T1000 (cell line): ENCODE measurements at places on chromosomes 1 and 21.
A peak's percentile ranks its signal among the peaks of the same experiment; 100 is the strongest.

DNA sequence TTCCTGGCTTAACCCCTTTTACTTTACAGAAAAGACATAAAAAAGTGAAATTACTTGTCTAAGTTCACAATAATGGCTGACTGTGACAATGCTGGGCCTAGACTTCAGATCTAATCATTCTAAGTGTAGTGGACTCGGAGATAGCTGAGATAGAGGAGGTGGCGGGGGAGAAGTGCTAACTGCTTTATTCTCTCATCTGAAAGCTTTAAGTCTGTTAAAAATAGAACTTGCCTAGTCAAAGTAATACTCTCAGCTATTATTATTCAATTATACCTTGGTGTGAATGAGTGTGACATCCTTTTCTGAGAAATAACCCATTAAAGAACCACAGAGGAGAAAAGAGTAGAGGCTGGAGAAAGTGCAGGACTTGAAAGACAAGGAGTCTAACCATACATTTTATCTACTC is 96.1 kb upstream of the OLIG2 start:
- no peak for DNase-seq

GRCh38 chr1:92085727-92086126 is 5.6 kb downstream of the BTBD8 start:
- DNase-seq, result no peak

- DNase-seq, result peak; percentile 64
These were observed 55.8 kb downstream of the SLC45A1 start for GRCh38 chr1:8373581-8374241.

GRCh38 chr1:53197291-53198200 is 922 bp downstream of the CPT2 start:
- no peak for DNase-seq

- no peak for DNase-seq
These were observed 13.4 kb upstream of the RNF223 start for GRCh38 chr1:1087351-1088028.

DNA sequence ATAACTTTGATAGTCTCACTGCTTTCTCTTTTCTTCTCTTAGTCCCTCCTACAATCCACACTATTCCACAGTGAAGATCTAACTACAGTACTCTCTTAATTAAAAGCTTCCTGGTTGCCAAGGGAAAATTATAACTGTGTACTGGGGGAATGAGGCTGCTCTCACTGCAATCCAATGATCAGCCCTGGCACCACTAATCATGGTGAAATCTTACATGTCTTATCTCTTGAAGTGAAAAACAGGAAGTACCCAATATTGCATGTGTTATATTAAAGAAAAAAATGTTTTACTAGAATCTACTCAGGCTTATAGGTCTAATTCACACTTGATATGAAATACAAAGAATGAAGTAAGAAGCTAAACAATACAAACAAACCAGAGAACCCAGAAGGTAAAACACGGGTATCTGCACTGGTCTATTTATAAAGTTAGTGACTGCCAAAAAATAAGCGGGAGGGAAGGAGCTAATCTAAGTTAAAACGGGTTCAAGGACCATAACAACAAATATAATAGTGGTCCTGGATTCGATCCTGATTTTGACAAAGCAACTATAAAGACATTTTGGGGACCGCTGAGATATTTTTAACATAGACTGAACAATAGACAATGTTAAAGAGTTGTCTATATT is 57.5 kb downstream of the RGS2 start:
- DNase-seq, result no peak

DNA sequence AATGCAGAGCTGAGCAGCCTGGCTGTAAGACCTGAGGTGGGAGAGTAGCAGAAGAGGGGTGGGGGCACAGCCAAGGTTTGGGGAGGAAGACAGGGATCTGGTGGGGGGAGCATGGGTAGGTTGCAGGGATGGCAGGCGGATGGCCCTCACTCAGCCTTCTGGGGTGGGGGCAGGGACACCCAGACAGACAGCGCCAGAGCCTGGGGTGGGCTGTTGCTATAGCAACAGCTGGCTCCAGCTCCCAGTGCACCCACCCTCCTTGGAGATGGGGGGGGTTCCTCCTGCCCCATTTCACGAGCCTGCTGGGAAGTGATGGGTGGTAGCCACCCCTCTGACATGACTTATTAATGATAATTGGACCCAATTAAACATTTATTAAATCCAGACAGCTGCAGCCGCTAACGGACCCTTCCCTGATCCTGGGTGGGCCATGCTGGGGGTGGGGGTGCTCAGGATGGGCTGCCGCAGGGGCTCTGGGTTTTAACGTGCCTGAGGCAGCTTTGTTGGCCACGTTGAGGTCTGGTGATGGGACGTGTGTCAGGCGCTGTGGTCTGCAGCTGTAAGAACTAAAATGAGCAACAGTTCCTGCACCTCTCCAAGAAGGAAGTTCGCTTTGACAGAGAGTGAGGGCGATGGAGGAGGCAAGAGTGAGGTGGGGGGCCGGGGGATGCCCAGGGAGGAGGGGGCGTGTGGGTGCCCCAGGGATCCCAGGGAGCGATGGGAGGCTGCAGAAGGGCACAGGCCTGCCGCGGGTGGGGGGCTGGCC is 19.4 kb downstream of the AGRN start:
- DNase-seq, result no peak

- DNase-seq, result no peak
These were observed 6.5 kb downstream of the PAXBP1 start for GRCh38 chr21:32765058-32765457.

DNA sequence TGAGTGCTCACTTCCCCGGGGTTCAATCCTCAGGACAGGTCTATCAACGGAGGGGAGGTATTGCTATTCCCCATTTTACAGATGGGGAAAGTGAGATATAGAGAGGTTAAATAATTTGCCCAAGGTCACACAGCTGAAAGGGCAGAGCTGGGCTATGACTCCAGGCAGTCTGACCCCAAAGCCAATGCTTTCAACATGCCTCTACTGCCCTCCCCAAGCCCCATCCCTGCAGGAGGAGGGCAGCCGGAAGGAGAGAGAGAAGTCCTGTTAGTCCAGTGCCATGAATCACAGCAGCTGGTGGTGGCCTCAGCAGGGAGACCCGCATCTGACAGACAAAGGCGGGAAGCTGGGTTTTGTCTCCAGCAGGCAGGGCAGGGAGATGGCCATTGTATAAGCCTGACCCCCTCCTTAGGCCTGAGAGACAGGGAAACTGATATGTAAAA is 20.0 kb upstream of the CLIC4 start:
- no peak for DNase-seq

GRCh38 chr1:171983584-171983983 is 142.3 kb downstream of the DNM3 start:
- DNase-seq, result no peak

DNA sequence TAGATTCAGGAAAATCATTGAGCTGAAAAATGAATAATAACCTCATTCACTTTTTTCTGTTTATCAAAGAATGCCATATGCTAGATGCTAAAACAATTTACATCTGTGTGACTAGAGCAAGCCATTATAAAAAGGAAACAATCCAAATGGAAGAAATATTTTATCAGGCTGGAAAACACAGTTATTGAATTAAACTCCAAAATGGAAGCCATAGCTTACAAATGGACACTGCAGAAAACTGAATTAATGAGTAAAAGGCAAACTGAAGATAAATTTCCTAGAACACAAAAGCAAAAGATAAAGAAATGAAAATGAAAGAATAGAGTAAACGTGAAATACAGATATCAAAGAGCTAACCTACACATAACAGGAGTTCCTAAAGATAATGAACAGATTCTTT is 33.1 kb upstream of the IL10 start:
- no peak for DNase-seq

DNA sequence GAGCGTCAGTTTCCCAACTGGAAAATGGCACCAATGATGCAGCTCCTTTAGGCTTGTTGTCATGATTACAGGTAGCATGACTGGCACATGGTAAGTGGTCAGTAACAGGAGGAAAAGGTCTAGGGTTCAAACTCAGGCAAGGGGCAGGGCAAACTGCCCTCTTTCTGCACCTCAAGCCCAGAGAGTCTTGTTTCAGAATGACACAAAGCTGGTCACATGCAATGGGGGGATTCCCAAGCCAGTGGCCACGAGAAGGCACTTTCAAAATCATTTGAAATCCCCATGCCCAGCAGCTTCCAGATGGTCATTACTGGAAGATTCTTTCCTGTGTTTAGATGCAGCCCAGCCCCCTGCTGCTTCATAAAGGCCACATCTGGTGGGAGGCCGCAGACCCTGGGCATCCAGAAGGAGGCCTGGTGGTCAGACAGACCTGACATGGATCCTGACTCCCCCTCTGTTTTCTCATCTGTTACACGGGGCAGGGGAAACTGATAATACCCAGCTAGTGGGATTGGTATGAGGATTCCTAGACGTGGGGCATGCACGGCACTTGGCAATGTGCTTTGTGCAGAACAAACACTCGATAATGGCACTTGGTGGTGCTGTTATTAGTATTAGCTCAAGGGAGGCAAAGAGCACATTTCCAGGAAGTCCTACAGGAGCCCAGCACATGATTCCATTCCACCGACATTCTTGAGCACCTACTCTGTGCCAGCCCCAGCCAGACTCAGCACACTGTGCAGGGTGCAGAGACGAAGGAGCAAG is 6.9 kb upstream of the PLA2G2D start:
- DNase-seq, result no peak

- no peak for DNase-seq
These were observed 1153.5 kb upstream of the TMPRSS15 start for GRCh38 chr21:19557046-19557445.

GRCh38 chr1:172680244-172680643 is 21.3 kb downstream of the FASLG start:
- DNase-seq, result no peak

- no peak for DNase-seq
These were observed 1.3 kb downstream of the POGK start for GRCh38 chr1:166840309-166841274.

DNA sequence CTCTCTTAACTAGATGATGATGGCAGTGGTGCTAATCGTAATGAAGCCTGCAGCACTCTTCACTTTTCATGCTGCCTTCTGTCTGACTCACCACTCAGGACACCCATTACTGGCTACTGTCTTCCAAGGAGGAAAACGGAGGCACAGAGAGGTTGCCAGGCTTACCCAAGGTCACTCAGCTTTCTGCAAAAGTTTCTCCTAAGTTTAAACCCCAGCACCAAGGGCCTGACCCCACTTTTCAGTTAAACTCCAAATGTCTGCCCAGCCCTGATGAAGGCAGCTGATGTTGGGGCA is 78.1 kb upstream of the RUNX3 start:
- no peak for DNase-seq

DNA sequence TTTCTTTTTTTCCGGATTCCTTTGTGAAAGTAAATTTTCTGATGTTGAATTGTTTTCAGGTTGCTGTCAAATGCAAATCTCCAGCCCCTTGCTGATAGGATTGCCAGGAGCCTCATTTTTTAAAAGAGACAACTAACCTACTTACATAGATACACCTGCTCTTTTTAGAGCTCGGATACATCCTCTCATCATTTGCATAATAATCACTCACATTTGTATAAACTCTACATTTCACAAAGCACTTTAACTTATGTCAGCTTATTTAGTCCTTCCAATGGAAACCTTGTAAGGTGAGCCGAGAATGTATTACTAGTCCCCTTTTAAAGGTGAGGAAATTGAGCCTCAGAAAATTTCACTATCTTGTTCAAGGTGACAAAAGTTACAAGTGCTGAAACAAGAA is 84.8 kb downstream of the KCTD3 start:
- no peak for DNase-seq

DNA sequence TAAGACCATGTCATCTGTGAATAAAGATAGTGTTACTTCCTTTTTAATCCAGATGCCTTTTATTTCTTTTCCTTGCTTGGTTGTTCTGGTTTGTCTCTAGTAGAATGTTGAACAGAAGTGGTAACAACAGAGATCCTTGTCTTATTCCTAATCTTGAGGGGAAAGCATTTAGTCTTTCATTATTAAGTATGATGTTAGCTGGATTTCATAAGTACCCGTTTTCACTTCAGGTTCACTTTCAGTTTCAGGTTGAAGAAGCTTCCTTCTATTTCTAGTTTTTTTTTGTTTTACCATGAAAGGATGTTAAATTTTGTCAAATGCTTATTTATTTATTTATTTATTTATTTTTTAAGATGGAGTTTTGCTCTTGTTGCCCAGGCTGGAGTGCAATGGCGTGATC is 22.3 kb upstream of the AGPAT3 start:
- DNase-seq, result no peak

- DNase-seq, result no peak
These were observed 97.7 kb downstream of the PGBD5 start for GRCh38 chr1:230328342-230329015.

DNA sequence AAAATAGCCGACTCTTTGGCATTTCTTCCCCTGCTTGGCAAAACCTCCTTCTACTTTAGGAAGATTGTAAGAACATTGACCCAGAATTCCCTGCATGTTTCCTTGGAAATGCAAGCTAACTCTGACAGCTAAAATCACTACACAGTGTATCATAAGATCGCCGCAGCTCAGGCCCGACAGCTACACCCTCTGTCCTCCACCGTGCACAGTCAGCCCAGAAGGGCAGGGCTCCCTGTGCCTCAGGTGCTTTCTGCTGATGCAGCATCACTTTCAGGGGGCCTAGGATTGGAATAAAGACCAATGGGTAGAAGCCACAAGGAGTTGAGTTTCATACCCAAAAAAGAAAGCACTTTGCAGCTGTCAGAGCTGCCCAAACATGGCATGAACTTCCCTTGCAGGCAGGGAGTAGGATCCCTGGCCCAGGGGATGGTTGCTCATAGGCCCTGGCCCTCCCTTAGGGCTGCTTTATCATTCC is 145.3 kb downstream of the SEC16B start:
- DNase-seq, result no peak

DNA sequence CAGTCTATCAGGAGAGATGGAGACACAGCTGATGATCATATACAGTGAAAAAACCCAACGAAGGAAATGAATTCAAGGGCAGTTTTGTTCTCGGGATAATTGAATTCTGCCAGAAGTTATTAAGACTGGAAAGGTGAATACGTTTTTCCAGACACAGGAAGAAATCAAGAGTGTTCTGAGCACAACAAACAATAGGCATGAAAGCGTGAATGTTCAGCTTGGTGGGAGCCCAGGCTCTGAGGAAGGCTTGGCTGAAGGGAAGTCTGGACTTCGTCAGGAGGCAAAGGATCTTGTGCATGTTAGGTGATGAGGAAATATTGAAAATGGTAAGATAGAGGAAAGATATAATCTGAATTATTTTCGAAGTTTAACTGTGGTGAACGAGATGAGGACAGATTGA is 50.4 kb downstream of the CYYR1 start:
- DNase-seq, result no peak

DNA sequence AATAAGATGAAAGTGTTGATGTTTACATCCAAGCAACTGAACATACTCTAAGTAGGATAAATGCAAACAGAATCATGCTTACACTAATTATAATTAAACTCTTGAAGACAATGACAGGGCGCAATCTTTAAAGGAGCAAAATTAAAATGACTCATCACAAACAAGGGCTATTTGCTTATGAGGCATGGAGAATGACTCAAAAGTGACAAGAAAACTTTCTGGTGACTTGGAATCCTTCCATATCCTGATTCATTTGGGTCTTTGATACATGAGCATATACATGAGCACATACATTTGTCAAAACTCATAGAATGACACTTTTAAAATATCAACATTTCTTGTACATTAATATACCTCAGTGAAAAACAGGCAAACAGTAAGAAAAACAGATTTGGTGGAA is 1632.3 kb downstream of the KCNT2 start:
- DNase-seq, result no peak

GRCh38 chr1:167126317-167126716 is 32.4 kb downstream of the STYXL2 start:
- no peak for DNase-seq
